HFF-Myc (cell line): ENCODE measurements at places on chromosomes 1 and 21.

GRCh38 chr1:205294175-205294917, 27.2 kb downstream of the NUAK2 start:
- DNase-seq = peak; percentile 86

GRCh38 chr1:24085546-24085945, 26.4 kb downstream of the MYOM3 start:
- peak; percentile 22 for DNase-seq

DNA sequence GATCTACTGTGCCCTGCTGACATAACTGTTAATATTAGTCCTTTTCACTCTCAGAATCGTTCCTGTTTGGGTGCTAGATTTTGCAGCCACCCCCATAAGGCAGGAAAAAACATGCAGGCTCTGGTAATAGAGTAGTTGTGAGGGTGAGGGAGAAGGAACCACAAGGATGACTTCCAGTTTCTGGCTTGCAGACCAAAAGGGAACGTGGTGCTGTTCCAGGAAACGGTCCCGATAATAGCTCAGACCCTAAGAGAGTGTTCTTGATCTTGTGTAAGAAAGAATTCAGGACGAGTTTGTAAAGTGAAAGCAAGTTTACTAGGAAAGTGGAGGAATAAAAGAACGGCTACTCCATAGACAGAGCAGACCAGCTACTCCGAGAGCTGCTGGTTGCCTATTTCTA, 50.7 kb upstream of the RHOU start:
- no peak for DNase-seq

- DNase-seq = no peak
Observed at GRCh38 chr1:175269151-175269550, 76.6 kb upstream of the KIAA0040 start.

DNA sequence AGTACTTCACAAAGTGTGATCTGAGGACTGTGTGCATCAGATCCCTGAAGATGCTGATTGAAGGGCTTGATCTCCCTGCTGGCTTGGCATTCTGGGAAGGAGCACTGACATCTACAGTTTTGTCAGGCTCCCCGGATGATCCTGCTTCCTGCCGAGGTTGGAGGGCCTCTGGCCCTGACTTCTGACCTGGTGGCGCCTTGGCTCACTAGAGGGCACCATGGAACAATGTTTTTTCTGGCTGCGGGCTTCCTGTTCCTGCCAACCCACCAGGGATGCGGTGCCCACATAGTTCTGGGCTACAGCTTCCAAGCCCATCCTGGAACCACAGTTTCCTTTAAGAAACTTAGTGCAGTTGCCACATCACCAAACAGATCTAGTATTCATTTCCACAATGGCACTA, 38.8 kb upstream of the RASAL2 start:
- DNase-seq = no peak

DNA sequence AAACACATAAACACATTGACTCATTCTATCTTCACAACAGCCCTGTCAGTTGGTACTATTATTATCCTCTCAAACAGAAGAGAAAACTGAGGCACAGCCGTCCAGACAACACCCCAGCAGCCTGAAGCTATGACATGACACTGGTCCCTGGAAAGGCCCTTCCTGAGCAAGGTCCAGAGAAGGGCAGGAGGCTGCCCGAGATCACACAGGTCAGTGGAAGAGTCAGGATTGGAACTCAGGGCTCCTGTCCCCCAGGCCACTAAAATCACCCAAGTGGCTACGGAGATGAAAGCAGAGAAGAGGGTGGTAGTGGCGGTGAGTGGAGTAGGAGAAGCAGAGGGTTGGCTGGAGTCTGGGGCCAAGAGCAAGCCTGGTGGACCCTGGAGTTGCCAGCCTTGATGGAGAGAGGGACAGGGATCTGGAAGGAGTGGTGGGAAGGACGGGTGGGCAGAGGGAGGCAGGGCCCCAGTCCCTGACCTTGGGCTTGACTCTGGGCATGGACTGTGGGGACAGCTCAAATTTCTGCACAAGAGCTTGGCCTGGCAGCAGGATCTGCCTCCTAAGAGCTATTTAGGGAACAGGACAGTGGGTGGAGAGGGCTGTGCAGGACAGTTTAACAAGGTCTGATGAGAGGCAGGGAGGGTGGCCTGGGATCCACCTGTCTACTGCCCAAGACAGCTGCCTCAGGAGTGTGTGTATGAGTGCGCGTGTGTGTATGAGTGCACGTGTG, 15.8 kb downstream of the MYOM3 start:
- DNase-seq = no peak

- DNase-seq = no peak
Observed at GRCh38 chr1:42319871-42320484, 15.1 kb downstream of the FOXJ3 start.

- no peak for DNase-seq
Observed at GRCh38 chr1:11473491-11474034, 5.4 kb upstream of the DISP3 start.
